ENCODE measurements at places on chromosomes 13 and 19.

DNA sequence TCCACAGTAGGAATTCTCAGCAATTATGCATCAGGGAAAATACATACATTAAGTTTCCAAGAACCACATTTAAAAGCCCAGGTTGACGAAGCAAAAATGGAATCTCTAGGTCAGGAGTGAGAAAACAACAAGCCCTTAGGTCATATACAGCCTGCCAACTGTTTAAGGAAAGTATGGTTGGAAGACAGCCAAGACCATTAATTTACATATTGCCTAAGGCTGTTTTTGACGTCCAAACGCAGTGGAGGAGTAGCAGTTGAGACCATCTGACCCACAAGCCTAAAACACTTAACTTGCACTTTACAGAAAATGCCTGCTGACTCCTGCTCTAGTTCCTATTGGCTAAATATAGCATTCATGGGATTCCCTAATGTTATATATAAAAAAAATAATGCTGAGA lies 299.0 kb downstream of the ITGBL1 start:
- DNase-seq: peak; percentile 61

DNA sequence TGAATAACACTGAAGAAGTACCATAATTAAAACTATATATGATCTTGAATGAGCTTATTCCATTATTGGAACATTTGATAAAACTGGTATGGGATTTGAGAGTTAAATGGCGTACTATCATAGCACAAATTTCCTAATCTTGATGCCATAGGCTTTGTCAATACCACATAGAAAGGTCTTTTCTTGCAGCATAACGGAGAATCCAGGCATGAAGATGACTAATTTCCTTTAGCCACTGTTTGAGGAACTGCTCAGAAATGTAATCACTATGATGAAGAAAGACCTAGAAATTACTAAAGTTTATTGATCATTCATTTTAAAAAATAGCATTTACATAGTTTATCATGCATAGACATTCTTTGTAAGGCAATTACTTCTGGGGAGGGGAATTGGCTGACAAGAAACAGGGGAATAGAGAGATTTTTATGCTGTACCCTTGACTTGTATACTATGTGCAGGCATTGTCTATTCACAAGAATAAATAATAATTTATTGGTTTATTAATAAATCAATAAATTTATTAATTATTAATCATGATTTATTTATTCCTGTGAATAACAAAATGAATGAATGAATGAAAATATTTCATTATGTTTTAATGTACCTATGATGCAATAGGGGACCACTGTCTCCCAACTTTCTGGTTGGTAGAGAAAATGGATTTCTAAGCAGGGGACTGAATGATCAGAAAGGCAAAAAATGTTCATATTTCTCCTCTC lies 2676.6 kb downstream of the PCDH9 start:
- peak; percentile 51 for DNase-seq

GRCh38 chr13:25267715-25268114 lies 19.6 kb downstream of the MTMR6 start:
- peak; percentile 12 for DNase-seq

DNA sequence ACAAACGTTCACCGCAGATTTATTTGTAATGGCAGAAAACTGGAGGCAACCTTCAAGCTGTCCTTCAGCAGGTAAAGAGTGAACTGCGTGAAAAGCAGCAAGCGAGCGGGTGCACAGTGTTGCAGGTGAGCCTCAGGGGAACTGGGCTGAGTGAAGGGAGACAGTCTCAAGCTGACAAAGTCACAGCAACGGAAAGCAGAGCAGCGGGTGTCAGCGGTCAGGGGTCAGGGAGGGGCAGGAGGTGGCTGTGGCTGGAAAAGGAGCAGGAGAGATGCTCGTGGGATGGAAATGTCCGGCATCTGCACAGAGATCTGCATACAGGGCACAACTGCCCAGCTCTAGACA lies 8.5 kb upstream of the RASA3 start:
- no peak for DNase-seq

DNA sequence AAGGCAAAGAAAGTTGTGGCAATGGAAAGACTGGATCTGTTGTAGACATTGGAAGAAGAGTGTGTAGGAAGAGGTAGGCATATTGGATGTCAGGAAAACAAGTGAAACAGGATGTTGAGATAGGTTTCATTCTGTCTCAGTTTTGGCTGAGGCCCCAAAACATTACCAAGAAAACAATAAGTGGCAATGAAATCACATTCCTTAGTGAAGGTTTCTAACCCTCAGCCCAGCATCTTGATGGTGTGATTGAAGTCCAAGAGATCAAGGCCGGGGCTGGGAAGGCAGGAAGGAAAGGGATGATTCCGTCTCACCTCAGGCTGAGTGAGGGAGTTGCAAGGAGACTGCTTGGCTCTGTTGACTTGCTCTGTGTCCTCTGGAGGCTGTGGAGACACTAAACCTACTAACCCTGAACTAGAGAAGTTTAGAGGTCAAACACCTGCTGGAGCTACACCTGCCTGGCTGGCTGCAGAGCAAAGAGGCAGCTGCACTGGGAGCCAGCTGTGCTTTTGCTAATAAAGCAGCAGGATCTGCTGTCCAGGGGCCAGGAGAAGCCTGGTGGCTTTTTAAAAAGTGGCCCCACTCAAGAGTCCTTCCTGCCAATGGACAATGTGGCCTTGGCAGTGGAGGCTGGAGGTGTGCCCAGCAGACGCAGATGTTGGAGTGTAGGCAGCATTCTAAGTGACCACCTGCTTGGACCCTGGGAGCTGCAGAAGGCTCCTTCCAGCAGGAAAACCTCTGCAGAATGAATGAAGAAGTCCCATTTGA lies 53.6 kb downstream of the DGKH start:
- DNase-seq: no peak

DNA sequence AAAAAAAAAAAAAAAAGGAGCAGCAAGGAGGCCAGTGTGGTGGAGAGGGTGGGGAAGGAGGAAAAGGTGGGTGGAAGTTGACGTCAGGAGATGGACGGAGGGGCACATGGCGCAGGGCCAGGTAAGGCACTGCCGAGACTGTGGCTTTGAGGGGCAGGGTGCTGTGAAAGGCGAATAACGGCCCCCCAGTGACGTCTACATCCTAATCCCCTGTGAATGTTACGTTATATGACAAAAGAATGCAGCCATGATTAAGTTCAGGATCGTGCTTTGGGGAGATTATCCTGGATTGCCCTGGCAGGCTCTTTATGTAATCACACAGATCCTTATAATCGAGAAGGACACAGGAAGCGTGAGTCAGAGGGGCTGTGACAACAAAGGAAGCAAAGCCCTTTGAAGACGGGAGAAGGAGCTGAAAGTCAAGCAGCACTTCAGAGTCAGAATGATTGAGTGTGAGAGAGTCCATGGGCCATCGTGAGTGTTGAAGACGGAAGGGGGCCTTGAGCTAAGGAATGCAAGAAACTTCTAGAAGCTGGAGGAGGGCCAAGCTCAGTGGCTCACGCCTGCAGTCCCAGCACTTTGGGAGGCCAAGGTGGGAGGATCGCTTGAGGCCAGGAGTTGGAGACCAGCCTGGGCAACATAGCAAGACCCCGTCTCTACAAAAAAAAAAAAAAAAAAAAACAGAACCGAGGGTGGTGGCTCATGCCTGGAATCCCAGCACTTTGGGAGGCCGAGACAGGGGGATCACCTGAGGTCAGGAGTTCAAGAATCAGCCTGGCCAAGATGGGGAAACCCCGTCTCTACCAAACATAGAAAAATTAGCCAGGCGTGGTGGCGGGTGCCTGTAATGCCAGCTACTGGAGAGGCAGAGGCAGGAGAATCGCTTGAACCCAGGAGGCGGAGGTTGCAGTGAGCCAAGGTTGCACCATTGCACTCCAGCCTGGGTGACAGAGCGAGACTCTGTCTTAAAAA lies 13.8 kb upstream of the CEACAM16 start:
- DNase-seq: peak; percentile 89

- DNase-seq: no peak
These were observed 223.1 kb downstream of the MZT1 start for GRCh38 chr13:72504131-72504841.

DNA sequence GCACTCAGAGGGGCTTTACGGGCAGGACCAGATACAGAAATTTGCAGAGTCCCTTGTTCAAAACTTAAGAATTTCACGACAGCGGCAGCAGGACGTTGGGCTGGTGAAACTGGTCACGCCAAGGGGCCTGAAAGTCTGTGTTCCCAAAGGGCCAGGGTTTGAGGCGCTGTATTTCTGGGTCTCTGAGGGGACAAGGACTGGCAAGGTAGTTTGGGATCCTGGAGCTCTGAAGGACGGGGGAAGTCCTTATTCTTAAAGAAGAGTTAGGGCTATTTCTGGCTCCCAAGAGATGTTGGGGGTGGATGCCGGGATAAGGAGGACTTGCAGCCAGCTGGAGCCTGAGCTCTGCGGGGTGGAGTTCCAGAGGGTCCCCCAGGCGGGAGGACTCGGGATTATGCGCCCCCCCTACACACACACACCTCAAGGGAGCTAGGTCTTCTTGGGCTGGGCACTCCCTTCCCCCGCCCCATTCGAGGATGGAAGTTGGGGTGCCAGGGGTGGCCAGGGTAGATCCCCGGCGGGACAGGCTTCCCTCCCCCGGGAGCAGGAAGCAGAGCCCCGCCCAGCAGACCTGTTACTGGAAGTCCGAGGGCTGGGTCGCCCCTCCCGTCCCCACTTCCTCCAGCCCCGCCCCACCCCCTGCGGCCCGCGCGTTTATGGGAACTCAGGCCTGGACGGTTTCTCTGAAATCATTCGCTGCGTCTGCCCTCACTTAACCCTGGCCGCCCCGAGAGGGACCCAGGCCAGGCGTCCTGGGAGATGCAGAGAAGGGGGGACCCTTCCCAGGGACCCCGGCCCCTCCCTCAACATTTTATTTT lies 5.6 kb downstream of the BCL3 start:
- DNase-seq: peak; percentile 86

DNA sequence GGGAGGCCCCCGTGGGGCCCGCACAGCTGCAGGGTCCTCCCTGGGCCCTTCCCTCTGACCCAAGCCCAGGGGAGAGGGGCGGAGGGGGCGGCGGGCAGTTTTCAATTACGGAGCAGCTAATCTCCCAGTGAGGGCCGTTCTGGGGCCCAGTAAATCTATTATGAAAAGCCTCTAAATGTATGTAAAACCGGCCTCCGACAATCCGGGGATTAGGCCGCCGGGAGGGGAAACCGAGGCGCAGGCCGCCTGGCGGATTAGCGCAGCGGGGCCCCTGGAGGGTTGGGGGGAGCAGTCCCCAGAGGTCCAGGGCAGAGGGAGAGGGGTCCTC lies 25.1 kb downstream of the EFNA2 start:
- DNase-seq: no peak

DNA sequence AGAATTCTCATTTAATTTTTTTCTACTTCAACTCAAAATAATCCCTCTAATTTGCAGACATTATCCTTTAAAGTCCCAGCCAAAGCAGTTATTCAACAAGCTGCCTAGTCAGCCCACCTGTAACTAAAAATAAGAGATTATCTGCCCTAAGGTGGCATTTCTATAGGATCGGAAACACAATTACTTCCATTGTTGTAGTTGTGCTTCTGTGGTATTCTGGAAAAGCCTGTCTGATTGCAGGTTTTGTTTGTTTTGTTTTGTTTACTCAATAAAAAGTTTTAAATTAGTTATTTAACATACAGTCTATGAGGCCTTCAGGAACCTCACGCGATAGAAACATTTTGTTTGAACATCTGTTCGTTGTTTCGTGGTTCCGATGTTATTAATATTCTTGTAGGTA lies 101.0 kb downstream of the ZIC5 start:
- DNase-seq: no peak

DNA sequence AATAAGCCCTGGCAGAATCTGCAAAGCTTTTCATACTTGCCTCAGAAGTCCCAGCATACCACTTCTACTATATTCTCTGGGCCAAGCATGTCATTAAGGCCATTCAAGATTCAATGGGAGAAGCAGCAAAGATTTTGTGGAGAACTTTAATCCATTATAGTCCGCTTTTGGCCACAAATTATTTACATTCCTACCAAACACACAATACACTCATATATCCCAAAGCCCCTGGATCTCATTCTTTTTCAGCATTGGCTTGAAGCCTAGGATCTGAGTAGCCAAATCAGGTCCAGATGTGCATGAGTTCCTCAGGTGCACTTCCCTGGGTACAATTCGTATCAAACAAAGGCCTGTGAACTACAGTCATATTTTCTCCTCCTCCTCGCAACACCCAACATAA lies 203.4 kb downstream of the NDFIP2 start:
- peak; percentile 22 for DNase-seq

DNA sequence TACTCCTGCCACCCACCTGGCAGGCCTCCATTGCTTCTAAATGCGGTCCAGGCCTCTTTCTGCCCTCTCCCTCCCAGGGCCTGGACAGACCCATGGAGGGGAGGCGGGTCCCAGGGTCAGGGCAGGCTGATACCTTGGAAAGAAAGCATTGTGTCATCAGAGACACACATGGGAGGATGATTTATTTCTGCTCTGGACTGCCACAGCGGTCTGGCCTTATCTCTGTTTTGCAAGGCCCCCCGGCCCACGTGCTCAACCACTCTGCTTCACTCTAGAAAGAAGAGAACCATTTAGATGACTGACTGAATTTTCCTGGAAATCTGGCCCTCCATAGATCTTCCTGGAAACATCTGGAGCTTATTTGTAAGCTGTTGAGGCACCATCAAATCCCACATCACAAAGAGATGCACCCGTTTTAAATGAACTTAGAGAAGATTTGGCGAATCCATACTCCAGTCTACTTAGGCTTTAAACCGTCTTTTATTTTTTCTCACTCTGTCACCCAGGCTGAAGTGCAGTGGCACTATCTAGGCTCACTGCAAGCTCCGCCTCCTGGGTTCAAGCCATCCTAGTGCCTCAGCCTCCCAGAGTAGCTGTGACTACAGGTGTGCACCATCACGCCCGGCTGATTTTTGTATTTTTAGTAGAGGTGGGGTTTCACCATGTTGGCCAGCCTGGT lies 48.3 kb upstream of the URI1 start:
- DNase-seq: no peak

GRCh38 chr13:91074091-91074490 lies 273.4 kb upstream of the MIR17HG start:
- DNase-seq: no peak

- DNase-seq: peak; percentile 74
These were observed 63.4 kb downstream of the EFNB2 start for GRCh38 chr13:106471957-106472543.

- DNase-seq: no peak
These were observed 1.1 kb downstream of the SOX1 start for GRCh38 chr13:112067871-112068539.

DNA sequence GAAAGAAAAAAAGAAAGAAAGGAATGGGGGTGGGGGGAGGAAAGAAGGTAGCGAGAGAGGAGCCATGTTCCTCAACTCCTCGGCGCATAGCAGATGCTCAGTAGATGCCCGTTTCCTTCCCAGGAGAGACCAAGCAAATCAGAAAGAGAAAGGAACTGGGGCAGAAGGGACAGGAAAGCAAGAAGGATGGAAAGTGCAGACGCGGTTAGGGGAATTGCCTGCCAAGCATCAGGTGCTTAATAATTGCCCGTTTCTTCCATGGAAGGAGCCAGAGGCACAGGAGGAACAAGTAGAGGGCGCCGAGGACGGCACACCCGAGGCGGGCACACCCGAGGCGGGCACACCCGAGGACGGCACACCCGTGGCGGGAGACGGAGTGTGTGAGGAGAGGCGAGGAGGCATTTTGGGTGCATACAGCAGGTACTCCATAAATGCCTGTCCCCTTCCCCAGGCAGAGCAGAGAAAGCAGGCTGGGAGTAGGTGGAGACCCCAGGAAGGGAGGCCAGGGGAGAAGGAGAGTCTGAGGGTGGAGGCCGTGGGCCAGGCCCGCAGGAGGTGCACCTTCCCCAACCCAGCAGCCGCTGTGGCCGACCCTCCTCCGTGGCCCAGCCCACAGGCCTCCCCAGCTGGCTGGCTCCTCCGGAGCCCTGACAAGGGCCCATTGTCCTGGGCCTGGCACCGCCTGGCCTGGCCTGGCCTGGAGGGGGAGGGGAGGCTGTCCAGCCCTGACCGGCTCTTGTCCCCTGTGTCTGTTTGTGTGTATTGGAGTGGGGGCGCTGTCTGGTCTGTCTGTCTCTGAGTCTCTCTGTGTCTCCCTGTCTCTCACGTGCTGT lies 14.6 kb downstream of the JOSD2 start:
- no peak for DNase-seq

All from AG10803 (cell line).